Fibroblast of skin of right biceps (primary cell): ENCODE measurements at places on chromosomes 4 and X.

DNA sequence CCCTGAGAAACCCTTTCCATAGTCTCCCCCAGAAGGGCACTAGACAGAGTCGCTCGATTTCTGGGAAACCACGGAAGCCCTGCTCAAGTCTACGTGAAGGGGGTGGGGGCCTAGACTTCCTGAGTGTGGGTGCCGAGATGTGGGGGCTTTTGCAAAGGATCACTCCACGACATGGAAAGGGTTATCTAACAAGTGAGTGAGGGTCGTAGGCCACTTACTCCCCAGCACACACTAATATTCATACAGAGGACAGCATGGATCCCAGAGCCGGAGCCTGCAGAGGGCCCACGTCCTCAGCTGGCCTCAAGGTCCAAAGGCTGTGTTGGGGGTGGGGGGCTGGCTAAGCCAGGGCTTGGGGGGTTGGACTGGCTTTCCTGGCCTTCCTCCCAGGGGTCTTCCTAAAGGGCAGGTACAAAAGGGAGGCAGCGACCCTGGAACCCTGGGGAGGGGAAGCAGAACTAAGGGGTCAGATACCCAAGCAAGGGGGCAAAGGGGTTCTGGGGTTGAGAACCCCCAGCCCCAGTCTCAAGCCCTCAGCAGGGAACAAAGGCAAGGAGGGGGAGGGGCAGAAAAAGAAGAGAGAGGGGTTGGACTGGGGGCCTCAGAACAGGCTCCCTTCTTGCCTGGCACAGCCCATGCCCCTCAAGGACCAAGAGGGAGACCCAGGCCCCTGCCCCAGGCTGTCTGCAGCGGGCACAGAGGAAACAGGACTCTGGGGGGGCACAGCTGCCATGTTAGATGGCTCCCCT lies 1.6 kb downstream of the HMX1 start:
- no peak for DNase-seq

- DNase-seq, result no peak
Observed at GRCh38 chrX:4850312-4850711, 1136.9 kb upstream of the PRKX start.

- DNase-seq, result peak; percentile 58
Observed at GRCh38 chr4:28966982-28967381, 1753.2 kb upstream of the PCDH7 start.

DNA sequence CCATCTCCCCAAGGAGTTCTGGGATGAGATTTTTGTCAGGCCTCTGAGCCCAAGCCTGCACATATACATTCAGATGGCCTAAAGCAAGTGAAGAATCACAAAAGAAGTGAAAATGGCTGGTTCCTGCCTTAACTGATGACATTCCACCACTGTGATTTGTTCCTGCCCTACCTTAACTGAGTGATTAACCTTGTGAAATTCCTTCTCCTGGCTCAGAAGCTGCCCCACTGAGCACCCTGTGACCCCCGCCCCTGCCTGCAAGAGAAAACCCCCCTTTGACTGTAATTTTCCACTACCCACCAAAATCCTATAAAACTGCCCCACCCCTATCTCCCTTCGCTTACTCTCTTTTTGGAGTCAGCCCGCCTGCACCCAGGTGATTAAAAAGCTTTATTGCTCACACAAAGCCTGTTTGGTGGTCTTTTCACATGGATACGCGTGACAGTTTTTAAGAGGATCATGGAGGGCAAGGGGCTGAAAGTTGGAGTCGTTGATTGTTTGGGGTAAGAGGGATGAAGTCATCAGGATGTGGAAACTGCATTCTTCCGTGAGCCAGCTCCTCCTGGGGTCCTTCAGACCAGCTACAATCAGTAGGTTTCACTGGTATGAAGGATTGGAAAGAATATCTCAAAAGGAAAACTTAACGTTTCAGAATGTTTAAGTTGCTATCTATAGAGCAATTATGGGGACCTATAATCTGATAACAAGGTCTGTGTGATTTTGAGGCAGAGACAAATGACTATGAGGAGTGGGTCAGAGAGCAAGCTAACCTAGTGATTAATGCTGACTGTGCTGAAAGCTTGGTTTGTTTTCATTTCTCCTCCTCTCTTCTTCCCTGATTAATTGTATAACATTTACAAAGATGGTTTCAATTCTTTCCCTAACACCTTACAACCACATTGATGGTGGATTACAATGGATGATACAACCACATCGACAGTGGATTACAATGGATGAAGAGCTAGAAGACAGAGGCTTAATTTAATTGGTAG lies 28.6 kb upstream of the MAGEA11 start:
- no peak for DNase-seq

GRCh38 chrX:73525928-73526690 lies 36.9 kb upstream of the CHIC1 start:
- DNase-seq, result no peak

DNA sequence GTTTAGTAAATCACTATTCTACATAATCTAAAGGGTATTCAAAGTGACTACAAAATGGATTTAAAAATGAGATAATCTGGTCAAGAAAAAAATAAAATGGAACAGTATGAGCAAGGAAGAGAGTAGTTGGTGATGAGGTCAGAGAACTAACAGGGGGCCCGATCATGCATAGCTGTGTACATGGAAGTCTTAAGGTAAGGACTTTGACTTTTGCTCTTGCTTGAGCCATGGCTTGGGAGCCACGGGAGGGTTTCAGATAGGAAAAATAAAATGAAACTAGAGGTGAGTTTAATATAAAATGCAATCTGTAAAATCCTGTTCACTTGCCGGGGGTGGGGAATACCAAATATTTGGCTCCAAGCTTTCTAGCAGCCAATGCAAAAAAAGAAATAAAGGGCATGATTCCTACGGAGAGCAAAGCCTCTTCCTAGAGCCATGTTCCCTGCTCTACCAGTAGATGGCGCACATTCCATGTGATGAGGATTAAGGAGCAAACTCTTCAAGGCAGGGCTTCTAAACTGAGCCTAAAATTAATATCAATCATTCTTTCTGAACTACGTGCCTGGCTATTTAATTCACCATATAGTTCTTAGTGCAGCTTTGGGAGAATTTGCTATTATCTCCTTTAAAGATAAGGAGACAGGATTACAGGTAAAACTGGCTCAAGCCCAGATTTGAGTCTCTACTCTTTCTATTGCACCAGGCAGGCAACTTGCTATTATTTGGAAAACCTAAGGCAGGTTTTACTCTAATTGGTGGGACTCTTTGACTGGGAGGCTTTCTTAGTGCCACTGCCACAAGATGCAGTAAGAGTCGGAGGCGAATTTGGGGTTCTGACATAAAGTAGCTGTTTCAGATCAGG lies 6.8 kb upstream of the CLCN5 start:
- peak; percentile 37 for DNase-seq

DNA sequence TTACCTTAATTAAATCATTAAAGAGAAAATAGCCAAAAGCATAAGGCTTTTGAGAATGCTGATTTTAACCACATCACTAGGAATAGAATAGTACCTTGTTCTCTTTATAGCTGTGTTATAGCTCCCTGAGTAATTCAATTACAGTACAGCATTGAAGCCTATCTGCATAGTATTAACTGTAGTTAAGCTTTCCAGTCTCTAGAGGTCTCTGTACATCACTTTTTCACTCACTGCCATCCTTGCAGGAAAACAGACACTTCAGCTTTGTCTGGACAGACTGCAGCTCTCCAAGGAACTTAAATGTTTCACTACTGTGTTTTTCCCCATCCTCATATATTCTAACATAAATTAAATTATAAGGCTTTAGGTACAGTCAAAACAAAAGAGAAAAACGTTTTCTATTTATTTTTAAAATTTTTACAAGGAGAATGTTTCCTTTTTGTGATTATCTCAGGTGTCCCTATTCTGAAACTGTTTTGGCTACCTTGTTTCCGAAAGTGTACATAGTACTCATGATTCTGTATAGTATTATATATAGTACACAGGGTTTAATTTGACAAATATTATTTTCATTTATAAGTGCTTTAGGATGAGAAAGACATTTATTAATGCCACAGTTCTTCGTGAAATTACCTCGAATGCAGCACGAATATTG lies 407.9 kb downstream of the PCDH18 start:
- peak; percentile 79 for DNase-seq

DNA sequence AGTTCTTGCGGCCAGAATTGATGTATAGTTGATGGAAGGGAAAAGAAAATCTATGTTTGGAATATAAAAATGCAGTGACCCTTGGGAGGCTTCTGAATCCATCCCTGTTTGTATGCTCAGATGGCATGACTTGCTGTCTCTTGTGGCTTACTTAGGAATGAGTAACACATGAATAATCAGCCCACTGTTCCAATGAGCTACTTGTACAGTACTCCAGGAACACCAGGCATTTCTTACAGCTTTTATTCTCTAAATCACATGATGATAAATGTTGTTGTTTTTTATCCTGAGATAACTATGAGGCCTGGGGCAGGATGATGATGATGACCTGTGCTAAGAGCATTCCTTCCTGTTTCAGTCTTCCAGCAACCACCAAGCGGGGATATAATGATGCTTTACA lies 18.9 kb downstream of the TMPRSS11E start:
- DNase-seq, result peak; percentile 81

DNA sequence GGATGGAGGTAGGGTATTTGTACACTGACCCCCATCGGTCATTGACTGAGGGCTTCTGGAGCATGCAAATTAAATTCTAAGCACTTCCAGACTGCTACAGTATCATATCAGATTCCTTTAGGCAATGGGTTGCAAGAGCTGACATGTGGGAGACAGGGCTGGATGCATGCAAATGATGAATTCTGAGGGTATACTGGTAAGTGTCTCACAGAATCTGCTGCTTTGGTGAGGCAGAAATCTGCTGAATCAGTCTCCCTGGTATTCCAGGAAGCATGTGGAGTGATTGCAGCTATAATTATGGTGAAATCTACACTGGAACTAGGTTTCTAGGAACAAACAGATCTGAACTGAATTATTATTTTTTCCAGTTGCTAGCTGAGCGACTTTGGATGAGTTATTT lies 684.9 kb upstream of the MAGEB2 start:
- peak; percentile 57 for DNase-seq
